ENCODE measurements at places on chromosomes 16 and 17. TPM values are rescaled to one million over a fixed set of nuclear protein-coding genes. Genes with fewer than 3 reads are reported as not detected.

- DNase-seq = no peak
Measured at GRCh38 chr16:5851393-5851982, 753.9 kb upstream of the EEF2KMT start.

DNA sequence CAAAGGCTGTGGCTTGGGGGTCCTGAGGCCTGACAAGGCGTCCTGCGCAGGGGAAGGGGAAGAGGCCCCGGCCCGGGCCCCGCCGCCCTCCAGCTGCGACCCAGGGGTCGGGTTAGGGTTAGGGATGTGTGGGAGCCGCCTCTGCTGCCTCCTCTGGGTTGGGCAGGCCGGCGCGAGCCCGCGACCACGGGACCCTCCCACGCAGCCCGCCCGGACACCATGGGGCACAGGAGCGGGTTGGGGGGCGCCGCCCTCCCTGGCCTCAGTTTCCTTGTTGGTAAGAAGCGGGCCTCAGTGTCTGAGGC lies 386 bp downstream of the CIAO3 start:
- DNase-seq = no peak

- DNase-seq = no peak
Measured at GRCh38 chr16:2467528-2468232, 3.4 kb upstream of the NTN3 start.

DNA sequence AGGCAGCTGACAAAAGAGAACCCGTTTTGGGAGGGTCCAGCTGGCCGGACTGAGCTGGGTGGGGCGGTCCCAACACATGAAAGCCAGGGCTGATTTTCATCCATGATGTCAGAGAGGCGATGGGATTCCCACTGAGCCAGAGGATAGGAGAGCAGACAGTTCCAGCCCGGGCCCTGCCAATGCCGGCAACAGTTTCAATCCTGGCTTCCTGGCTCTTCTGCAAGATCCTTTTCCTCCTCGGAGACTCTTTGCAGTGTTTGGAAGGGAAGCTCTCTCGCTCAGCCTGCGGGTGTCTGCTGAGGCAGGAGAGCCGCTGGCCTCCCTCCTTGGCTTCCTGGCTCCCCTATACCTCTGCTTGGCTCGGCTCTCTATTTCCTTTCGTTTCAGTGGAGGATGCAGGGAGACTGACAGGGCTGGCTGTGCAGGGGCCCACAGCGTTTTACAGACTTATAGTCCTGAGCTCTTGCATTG lies 145.5 kb upstream of the SOX9 start:
- no peak for DNase-seq

MIS12 gene
- total RNA-seq = 23.0 TPM

CCL7 gene
- total RNA-seq = not detected

All from mesothelial cell of epicardium (in vitro differentiated cells).